ENCODE measurements at places on chromosomes 12 and 14.

DNA sequence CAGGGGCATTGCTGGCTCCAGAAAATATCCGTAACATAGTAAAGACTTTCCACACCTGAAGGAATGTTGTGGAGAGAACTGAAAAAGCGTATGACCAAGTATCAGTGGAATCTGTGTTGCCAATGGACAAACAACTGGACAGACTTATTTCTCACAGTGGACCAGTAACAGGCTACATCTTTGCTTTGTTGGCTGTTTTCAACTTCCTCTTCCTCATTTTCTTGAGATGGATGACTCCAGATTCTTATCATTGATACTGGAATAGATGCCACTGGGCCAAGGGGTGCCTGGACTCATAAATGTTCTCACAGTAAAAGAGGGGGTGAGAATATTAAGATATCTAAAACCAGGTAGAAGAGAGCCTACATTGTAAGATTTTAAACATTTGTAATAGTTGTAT is 6.4 kb downstream of the GAS2L3 start:
- DNase-seq = no peak

- no peak for DNase-seq
Measured at GRCh38 chr12:131103669-131104462, 150.2 kb downstream of the ADGRD1 start.

DNA sequence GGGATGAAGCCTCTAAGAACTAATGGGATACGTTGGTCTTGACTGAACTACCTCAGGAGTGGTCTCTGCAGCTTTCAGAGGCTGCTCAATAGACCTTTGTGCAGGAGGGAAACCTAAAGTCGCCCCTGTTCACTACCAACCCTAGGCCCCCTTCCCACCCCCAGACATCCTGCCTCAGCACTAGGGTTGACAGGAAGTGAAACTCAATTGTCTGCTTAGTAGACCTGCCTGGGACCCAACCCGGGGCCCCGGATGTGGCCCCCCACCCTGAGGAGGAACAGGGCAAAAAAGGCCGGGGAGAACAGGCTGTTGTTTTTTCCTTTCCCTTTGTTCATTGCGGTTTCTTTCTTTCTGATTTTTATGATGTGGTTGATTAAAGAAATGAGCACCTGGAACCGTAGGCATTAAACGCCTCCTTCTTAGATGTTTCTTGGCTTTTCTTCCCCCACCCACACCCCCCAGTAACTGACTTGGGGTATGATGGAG is 1.6 kb upstream of the DGKA start:
- no peak for DNase-seq

DNA sequence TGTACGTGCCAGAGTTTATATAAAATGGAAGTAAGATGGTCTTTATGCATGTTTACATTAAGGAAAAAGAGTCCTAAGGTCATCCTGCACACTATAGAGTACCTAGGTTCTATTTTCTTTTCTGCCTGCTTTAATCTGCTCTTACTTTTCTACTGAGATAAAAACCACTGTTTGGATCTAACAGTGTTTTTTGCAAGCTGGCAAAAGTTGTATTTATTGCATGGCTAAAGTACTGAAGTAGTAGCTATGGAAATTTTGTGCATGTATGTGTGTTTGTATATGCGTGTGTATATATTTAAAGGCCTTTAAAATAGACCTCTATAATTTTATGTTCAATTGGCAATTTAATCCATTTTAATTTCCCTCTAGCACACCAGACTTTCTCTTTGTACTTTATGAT is 98.3 kb upstream of the CPSF6 start:
- no peak for DNase-seq

Data from RCC 7860 (cell line).